ENCODE measurements at places on chromosomes 13 and 19.

DNA sequence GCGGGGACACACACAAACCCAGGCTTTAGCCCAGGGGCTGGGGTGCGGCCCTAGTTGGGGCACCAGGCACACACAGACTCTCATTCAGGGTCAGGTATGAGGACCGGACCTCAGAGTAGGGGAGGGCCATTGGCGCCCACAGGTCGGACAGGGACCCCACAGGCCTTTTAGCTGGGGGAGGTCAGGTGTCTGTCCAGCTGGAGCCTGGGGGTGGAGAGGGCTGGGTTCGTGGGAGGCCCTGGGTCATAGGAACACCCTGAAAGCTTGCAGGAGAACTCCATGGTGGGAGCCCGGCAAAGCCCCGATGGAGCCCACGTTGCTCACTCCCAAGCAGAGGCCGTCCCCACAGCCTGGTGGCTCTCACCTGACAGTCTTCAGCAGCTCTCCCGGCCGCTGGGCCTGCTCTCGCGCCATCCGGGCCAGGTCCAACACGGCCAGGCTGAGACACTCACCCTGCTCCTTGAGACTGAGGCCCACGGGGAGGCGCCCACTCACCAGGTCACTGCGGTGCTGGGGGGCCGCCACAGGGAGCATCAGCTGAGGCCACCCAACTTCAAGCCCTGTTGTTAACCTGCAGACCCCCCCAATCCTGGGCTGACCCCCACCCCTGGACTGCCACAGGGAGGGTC lies 5.0 kb downstream of the JAK3 start:
- no peak for DNase-seq

DNA sequence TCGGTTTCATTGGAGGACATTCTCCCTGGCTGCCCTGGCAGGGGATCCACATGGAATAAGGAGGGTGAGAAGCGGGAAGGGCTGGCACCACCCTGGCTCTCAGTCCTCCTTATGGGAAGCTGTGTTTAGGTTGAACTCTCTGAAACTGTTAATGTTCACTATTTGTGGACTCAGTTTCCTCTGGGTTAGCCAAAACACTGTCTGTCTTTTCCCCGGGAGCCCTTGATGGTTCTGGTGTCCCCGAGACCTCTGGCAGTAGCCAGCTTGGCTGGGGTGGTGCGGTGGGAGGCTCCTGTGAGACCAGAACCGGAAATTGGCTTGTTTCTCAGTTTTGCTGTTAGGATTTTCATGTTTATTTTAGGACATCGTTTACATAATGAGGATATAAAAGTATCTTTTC lies 48.3 kb upstream of the TEX29 start:
- no peak for DNase-seq

- DNase-seq, result no peak
These were observed 20.4 kb upstream of the MAB21L1 start for GRCh38 chr13:35496761-35497386.

DNA sequence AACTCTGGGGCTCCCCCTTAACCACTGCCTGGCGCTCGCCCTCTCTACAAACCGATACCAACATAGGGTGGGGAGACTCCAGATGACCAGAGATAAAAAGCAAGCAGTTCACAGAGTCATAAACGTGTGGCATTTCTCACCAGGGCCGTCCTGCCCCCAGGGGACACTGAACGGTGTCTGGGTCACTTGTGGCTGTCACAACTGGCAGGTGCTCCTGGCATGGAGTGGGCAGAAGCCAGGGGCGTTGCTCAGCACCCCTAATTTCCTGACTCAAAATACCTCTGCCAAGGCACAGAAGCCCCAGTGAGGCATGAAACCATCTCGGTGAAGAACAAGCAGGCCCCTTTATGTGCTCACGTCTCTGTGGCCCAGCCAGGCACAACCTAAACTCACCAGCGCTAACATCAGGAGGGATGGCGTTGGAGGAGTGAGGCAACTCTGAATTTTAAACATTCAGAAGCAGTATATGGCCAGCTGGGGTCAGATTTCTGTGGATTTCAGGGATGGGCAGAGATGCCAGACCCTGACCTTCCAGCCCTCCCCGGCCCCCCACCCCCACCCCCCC lies 1.8 kb downstream of the PIP5K1C start:
- DNase-seq, result no peak

- no peak for DNase-seq
These were observed 1.3 kb upstream of the EDNRB start for GRCh38 chr13:77919921-77920294.

DNA sequence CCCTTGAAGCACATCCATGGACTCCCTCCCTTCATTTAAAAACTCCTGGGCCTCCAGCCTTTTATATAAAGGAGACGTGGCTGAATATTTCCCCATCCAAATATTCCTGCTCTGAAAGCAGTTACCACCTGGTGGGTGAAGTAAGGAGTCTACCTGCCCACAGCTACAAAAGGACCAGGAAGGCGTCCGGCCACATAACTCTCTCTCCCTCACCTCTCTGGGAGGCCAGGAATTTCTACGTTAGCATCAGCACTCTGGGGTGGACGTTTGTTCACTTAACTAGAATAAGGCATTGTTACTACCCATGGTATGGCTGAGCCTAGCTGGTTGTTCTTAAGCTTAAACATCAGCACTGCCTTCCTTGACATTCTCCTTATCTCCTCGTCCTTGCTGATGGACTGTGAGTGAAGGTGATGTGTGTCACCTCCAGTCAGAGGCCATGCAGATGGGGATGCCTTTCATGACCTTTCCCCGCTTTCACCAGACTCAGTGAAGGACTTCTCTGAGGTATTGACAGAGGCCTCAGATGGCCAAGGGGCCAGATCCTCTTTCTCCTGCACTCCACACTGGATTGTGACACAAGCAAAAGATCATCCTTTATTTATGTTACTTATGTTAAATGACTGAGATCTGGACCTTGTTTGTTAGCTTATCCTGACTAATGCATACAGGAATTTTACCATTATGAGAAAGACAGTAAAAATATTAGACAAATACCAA lies 22.2 kb upstream of the KPNA3 start:
- no peak for DNase-seq

DNA sequence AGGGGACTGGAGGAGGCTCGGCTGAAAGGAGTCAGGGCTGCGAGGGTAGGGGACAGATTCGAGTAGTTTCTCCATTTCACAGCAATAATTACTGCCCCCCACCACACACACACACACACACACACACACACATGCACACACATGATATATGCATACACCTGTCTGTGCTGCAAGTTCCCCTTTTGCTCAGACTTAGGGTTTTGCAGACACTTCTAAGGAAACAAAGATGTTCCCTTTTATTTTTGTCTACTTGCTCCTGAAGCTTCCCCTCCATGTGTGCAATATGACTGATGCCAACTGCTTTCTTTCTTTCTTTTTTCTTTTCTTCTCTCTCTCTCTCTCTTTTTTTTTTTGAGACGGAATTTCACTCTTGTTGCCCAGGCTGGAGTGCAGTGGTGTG lies 13.4 kb downstream of the MBD3L2B start:
- no peak for DNase-seq

- no peak for DNase-seq
These were observed 1.3 kb upstream of the CRX start for GRCh38 chr19:47820410-47820809.

Data from stimulated activated CD8-positive, alpha-beta memory T cell treated with anti-CD3 and anti-CD28 coated beads, Interleukin-12 subunit alpha, Interleukin-12 subunit beta, amount 100 ng/mL, for 1 hour (primary cell).